ENCODE measurements at places on chromosomes 1 and 21.

DNA sequence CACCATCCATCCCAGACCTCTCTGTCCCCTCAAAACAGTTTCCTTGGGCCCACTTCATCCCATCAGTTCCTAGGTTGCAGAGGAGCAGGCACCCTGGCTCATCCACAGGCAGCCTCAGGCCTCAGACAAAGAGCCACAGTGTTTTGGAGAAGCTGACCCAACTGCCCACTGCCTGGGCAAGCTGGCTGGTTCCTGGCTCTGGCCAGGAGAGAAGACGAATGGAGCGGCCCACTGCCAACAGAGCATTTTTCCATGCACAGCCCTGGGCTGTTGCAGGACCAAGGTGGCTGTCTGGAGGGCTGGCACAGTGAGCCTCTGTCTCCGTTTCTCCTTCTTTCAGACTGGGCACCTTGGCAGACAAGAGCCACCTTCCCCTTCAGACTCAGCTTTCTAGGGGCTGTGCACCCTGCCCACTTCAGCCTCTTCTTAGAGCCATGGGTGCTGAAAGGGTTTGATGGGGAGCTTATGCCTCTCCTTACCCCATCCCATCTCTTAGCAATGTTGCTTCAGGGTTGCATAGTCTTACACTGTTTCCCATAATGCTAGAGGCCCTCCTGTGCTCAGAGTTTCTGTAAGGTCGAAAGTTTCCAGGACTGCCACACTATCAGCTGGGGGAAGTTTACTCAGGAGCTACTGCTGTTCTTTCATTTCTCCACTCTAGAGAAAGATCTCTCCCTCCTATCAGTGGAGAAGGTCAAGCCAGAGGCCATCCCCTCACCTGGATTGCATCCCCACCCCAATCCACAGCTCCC, 973 bp downstream of the FMOD start:
- no peak for DNase-seq

GRCh38 chr1:216184126-216184680, 239.0 kb downstream of the USH2A start:
- no peak for DNase-seq

DNA sequence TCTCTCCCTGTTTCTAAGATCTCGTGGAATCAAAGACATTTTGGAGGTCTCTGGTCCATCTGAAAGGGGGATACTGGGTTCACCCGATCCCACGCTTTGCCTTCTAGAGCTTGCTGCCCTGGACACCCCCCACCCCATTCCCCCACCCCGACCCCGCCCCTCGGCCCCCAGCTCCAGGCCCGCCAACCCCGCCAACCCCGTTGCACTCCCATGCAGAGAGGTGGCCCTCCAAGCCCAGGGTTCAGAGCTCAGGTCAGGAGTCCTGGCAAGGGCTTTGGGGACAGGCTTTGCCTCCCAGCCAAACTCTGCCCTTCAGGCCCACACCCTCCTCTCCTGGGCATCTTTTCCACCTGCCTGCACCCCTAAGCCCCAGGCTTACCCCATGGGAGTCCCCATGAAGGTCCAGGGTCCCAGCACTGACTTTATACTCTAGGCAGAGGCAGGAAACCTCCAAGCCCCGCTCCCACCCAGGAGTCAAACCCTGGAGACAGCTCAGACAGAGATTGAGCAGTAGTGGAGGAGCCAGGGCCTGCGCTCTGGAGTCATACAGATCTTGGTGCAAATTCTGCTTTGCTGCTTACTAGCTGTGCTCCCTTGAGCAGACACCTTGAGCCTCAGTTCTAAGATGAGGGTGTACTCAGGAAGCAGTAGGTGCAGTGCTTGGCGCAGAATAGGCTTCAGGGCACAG, 155.9 kb downstream of the FOXD2 start:
- DNase-seq = no peak

DNA sequence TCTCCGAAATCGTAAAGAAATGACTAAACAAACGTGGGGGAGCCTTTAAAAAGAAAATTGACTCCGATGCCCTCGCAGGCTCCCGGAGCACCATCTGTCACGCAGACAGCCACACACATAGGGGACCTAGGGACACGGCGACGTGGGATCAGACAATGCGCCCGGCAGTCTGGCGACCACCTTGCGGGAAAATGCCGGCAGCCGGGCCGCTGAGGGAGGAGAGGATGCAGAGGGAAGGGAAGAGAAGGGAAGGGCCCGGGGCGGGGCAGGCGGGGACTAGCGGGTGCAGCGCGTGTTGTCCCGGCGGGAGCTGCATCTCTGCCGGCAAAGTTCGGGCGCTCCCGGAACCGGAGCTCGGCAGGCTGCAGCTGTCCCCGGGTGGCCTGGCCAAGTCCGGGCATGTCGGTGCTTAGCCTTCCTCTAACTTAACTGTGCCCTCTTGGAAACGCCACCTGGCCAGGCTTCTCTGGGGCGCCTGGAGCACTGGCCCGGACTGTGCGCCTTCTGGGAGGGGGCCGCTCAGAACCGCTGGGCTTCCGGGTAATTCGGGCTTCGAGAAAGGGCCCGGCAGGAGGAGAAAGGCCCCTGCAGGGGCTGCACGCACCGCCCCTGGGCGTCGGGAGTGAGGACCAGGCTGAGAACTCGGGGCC, 1.8 kb downstream of the NHLH2 start:
- DNase-seq = peak; percentile 51

- DNase-seq = no peak
Observed at GRCh38 chr1:2358651-2359640, 32.4 kb downstream of the MORN1 start.

DNA sequence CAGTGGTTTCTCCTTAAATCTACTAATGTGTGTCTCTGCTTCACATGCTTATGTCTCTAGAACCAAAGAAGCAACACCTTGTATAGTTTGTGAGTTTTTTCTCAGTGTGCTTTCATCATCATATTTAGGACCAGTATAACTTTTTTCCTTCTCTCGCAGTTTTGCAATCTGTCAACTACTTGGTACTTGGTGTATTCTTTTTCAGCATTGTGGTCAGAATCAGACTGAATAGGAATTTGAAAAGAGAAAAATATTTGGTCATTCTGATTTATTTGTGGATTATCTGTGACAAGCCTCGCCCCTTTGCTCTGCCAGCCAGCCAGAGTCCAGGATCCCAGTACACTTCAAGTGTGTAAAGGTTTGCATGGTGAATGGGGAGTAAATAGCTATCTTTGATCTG, 122.3 kb downstream of the C1orf21 start:
- no peak for DNase-seq

DNA sequence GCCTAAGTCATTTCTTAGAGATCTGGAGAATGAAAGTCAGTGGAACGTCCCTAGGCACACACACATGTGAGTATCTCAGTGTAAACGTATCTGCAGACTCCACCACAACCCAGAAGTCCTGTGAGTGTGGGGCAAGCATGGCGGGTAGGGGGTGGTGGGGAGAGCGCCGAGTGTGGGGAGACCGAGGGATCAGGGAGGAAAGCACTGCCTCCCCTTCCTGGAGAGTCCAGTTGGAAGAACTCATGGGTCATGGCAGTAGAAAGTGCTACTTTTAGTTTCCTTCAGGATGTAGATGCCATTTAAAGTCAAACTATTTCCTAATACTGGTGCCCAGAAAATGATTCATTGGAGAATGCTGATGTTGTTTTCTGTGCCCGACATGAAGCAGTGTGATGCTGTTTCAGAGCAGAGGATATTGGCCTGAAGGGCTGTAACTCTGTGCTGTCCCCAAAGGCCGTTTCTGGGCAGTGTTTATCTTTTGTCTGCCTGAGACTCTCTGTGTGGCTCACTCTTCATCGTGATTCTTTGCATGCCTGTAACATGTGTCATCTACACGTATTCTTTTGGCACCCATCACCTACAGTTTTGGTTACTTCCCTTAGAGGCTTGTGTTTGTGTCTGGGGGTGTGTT, 45.7 kb upstream of the TSPAN2 start:
- DNase-seq = no peak

- no peak for DNase-seq
Observed at GRCh38 chr21:16294128-16294527, 564.3 kb downstream of the USP25 start.
